ENCODE measurements at places on chromosomes 5 and 9. TPM values are rescaled to one million over a fixed set of nuclear protein-coding genes. Genes with fewer than 3 reads are reported as not detected.

DNA sequence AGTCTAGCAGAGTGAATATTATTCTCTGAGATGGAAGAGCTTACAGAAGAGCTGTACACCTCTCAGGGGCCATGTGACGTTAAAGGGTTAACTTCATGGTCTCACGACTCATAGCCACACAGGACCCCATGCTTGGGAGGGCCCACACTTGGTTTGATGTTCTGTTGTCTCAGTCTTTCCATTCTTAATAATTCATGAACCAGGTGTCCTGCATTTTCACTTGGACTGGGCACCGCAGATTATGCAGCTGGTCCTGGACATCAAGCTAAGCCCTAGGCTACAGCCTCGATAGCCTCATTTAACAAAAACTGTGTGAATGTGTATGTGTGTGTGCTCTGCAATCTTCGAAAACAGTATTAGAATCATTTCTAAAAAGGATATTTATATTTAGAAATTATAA is 323.5 kb downstream of the PLK2 start:
- H3K4me1 ChIP-seq: no peaks in the 10 kb centered on the region
- no peaks in the 10 kb centered on the region for H3K36me3 ChIP-seq
- DNase-seq: no peak
- no peaks in the 10 kb centered on the region for H3K27me3 ChIP-seq
- no peak overlapping the region for H3K27ac ChIP-seq
- no peak overlapping the region for H3K4me3 ChIP-seq

- peak overlapping the region; percentile 94 for H3K27ac ChIP-seq
- peak; percentile 60 for DNase-seq
- H3K27me3 ChIP-seq: peaks cover 11% of the 10 kb centered on the region
These were observed 239.6 kb downstream of the FANCC start for GRCh38 chr9:95077766-95078370.

GRCh38 chr9:109001275-109001676 is 12.0 kb downstream of the CTNNAL1 start:
- no peak overlapping the region for H3K4me3 ChIP-seq
- H3K27me3 ChIP-seq: no peaks in the 10 kb centered on the region
- H3K27ac ChIP-seq: no peak overlapping the region
- H3K36me3 ChIP-seq: peaks cover 18% of the 10 kb centered on the region

The DDX4 gene
- total RNA-seq: 0.27 TPM

DNA sequence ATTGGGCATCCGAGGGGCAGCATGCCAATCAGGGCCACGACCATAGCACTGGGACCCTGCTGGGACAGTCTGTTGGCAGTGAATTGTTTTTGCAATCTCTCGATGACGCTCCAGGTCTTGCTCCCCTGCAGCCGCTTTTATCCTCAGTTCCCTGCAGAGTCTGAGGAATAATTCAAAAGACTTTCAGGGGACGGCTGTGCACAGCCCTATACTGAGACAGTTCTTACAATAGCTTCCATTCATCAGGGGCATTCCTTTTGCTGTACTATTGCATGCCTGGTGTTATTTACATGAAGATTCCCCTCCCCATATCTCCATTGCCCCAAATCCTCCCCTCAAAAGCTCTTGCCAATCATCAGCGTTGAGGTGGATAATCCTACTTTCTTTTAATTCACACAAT is 163.3 kb upstream of the WWC1 start:
- no peak overlapping the region for H3K27ac ChIP-seq
- H3K27me3 ChIP-seq: no peaks in the 10 kb centered on the region
- DNase-seq: no peak
- no peaks in the 10 kb centered on the region for H3K36me3 ChIP-seq
- H3K4me3 ChIP-seq: no peak overlapping the region

GRCh38 chr9:137269231-137269772 is 8.2 kb upstream of the TOR4A start:
- H3K4me1 ChIP-seq: peaks cover 3% of the 10 kb centered on the region
- no peaks in the 10 kb centered on the region for H3K36me3 ChIP-seq
- H3K27ac ChIP-seq: no peak overlapping the region
- H3K27me3 ChIP-seq: peaks cover 5% of the 10 kb centered on the region
- no peak overlapping the region for H3K4me3 ChIP-seq

- H3K36me3 ChIP-seq: no peaks in the 10 kb centered on the region
- DNase-seq: no peak
- H3K27me3 ChIP-seq: peaks cover 3% of the 10 kb centered on the region
These were observed 265.8 kb downstream of the ADAMTSL1 start for GRCh38 chr9:18739641-18740318.

DNA sequence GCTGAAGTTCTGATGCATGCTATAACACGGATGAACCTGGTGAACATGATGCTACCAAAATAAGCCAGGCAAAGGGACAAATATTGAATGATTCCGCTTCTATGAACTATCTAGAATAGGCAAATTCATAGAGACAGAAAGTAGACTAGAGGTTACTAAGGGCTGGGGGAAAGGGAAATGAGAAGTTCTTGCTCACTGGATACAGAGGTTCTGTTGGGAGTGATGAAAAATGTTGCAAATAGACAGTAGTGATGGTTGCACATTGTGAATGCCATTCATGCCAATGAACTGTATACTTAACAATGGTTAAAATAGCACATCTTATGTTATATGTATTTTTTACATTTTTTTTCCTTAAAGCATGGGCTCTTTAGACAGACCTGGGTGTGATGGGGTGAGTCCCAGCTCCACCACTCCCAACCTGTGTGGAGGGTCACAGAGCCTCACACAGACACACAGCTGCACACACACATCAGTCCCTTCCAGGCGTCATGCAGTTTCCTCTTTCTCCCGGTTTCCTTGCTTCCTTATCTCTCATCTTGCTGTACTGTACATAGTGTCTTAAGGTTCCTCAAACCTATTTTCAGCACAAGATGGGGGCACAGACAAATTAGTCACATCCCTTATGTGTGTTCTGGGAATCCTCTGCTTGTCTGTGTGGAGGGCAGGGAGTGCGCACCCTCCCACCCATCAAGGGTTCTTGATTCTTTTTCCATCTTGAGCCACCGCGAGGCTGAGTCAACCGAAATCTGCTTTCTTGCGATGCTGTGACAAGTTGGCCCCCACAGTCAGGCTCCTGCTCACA is 192.9 kb downstream of the CRB2 start:
- DNase-seq: no peak
- H3K27me3 ChIP-seq: peaks cover 3% of the 10 kb centered on the region
- H3K27ac ChIP-seq: no peak overlapping the region
- no peak overlapping the region for H3K4me3 ChIP-seq

DNA sequence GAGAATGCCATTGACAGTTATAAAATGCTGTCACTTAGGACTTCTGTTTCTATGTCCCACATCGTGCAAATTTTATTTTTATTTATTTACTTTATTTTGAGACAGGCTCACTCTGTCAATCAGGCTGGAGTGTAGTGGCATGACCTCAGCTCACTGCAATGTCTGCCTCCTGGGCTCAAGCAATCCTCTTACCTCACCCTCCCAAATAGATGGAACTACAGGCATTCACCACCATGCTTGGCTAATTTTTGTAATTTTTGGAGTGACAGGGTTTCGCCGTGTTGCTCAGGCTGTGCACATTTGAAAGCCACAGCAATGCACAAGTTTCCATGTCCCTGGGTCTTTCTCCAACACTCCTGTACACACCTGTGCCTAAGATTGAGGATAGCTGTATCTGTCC is 51.8 kb downstream of the ADAMTS16 start:
- H3K27ac ChIP-seq: no peak overlapping the region
- DNase-seq: no peak
- no peak overlapping the region for H3K4me3 ChIP-seq
- H3K27me3 ChIP-seq: no peaks in the 10 kb centered on the region

- H3K27ac ChIP-seq: no peak overlapping the region
- DNase-seq: no peak
- peaks cover 2% of the 10 kb centered on the region for H3K27me3 ChIP-seq
- no peaks in the 10 kb centered on the region for H3K36me3 ChIP-seq
These were observed 477.1 kb downstream of the CAAP1 start for GRCh38 chr9:26415528-26415927.

- H3K36me3 ChIP-seq: peaks cover 4% of the 10 kb centered on the region
- H3K27ac ChIP-seq: peak overlapping the region; percentile 72
- H3K27me3 ChIP-seq: no peaks in the 10 kb centered on the region
- peaks cover 10% of the 10 kb centered on the region for H3K4me1 ChIP-seq
- no peak for DNase-seq
- no peak overlapping the region for H3K4me3 ChIP-seq
These were observed 41.3 kb upstream of the ROPN1L start for GRCh38 chr5:10400411-10400810.

DNA sequence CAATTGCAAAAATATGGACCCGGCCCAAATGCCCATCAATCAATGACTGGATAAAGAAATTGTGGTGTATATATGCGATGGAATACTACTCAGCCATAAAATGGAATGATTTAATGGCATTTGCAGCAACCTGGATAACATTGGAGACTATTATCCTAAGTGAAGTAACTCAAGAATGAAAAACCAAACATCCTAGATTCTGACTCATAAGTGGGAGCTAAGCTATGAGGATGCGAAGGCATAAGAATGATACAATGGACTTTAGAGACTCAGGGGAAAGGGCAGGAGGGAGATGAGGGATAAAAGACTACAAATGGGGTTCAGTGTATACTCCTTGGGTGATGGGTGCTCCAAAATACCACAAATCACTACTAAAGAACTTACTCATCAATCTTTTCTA is 247.6 kb upstream of the FBXL7 start:
- H3K27ac ChIP-seq: no peak overlapping the region
- no peaks in the 10 kb centered on the region for H3K4me1 ChIP-seq
- H3K27me3 ChIP-seq: no peaks in the 10 kb centered on the region
- no peak for DNase-seq

GRCh38 chr5:112594095-112594850 is 143.4 kb upstream of the APC start:
- H3K4me1 ChIP-seq: peaks cover 30% of the 10 kb centered on the region
- DNase-seq: no peak
- H3K36me3 ChIP-seq: peaks cover 5% of the 10 kb centered on the region

The TMC1 gene
- total RNA-seq: not detected

The CMYA5 gene
- 0.74 TPM for total RNA-seq

DNA sequence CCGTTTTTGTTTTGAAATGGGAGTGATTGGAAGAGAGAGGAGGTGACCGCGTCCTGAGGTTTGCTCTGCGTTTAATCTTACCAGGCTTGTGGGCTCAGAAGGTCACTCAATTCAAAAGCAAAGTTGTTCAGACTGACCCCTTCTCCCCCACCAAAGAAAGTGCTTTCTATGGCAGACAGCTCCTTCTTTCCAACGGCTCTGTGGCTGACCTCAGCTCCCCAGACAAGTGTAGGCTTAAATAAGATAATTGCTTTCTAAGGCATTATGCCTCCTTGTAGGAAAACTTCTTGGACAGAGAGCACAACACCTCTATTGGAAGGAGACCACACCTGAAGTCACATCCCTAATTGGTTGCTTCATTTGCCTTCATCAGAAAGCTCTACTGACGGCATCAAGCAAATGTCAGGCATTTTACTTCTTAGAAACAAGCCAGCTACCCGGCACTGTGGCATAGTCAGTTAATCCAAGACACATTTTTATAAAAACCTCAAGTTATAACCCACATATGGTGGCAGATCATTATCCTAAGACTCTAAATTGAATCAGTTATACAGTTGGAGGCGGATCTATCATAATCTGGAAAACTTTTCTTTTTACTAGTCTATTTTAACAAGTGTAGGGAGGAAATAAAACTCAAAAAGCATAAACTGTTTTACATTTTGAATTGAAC is 94.9 kb downstream of the TMEM174 start:
- no peak for DNase-seq
- no peaks in the 10 kb centered on the region for H3K36me3 ChIP-seq
- peaks cover 25% of the 10 kb centered on the region for H3K4me1 ChIP-seq
- no peak overlapping the region for H3K27ac ChIP-seq
- H3K27me3 ChIP-seq: peaks cover 5% of the 10 kb centered on the region

DNA sequence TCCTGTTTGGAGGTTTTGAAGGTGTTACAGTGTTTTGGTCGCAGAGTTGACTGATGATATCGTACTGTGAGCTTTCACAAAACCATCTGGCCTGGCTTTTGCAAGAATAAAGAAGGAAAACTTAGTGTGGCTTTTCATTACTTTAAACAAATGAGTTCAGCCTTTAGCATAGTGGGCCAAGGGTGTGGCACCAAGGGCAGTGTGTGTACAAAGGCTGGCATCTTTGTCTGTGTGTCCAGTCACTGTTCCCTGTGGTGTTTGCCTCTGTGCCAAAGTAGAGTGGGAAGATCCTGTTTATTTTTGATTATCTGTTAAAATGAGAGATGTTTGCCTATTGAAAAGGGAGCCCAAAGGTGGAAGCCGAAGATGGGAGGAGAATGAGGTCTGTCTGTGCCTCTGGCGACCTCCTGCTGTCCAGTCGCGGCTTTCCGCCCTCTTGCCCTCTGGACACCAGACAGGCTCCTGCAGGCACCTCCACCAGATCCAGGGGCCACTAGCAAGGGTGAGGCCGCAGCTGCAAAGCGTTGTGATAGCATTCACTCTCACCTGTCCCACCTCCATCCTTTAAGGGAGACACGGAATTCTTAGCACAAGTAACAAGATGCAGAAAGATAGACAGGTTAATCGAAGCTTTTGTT is 113.7 kb downstream of the TRIO start:
- no peak overlapping the region for H3K27ac ChIP-seq
- H3K27me3 ChIP-seq: no peaks in the 10 kb centered on the region
- peaks cover 45% of the 10 kb centered on the region for H3K4me1 ChIP-seq
- no peak overlapping the region for H3K4me3 ChIP-seq
- no peaks in the 10 kb centered on the region for H3K36me3 ChIP-seq
